HFFc6 (cell line): ENCODE measurements at places on chromosomes 11 and 22. TPM values are rescaled to one million over a fixed set of nuclear protein-coding genes. Genes with fewer than 3 reads are reported as not detected.

DNA sequence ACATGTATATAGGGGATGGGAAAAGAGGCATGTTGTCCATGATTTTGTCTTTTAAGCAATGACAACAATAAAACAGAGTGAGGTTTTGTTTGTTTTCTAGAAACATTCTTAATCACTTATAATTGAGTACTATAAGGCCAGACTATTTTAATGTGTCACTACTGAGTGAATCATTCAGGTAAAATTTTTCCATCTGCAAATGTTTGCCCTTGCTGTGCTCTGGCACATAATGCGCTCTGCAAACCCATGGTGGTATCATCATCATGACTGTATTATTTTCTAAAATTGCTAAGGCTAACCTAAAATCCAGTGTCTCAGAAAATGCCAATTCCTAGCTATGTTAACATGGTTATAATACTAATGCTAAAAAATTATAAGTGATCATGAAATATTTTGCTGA, 261.2 kb downstream of the CADM1 start:
- DNase-seq, result no peak

Gene DPAGT1
- total RNA-seq, result 41.1 to 51.4 TPM (median 47.4 TPM) in 3 replicates

DNA sequence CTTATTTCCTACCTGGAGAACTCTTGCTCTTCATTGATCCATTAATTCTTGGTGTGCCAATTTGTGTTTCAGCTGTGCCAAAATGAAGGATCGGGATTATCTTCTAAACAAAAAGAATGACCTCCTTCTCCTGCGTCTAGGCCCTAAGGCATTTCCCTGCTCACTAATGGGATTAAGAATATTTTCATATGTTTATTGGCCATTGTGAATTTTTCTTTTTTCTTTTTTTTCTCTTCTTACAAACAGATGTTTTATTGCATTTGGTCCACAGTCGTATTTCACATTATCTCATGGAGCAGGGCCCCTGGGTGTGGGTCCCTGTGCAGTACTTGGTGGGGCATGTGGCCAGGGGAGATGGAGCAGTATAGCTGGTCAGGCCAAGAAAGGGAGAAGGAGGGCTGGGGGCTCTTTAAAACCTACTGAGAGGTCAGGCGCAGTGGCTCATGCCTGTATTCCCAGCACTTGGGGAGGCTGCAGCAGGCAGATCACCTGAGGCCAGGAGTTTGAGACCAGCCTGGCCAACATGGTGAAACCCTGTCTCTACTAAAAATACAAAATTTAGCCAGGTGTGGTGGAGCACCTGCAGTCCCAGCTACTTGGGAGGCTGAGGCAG, 35.3 kb upstream of the HORMAD2 start:
- DNase-seq, result no peak

- no peak for DNase-seq
These were observed 43.0 kb downstream of the MMP20 start for GRCh38 chr11:102582140-102582539.

Gene ACRV1
- total RNA-seq, result not detected in 2 replicates

DNA sequence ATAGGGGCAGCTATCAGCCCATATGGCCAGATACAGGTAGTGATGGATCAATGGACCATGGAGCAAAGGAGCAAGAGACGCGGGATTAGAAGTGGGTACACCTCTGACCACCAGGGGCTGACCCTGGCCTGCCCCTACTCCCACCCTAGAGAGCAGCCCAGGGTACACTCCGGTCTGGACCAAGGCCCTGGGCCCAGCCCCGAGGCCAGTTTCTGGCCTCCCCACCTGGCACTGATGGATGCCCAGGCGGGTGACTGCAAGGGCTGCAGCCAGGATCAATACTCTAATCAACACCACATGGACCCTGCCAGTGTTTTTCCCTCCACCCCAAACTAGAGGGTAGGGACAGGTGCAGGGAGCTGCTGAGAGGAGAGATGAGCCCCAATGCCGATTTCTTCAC, 74.1 kb upstream of the NECTIN1 start:
- DNase-seq, result no peak

GRCh38 chr11:113338730-113339129, 24.3 kb downstream of the TTC12 start:
- no peak for DNase-seq

Gene RPL3
- 1,417 to 1,649 TPM (median 1,476 TPM) in 3 replicates for total RNA-seq

DNA sequence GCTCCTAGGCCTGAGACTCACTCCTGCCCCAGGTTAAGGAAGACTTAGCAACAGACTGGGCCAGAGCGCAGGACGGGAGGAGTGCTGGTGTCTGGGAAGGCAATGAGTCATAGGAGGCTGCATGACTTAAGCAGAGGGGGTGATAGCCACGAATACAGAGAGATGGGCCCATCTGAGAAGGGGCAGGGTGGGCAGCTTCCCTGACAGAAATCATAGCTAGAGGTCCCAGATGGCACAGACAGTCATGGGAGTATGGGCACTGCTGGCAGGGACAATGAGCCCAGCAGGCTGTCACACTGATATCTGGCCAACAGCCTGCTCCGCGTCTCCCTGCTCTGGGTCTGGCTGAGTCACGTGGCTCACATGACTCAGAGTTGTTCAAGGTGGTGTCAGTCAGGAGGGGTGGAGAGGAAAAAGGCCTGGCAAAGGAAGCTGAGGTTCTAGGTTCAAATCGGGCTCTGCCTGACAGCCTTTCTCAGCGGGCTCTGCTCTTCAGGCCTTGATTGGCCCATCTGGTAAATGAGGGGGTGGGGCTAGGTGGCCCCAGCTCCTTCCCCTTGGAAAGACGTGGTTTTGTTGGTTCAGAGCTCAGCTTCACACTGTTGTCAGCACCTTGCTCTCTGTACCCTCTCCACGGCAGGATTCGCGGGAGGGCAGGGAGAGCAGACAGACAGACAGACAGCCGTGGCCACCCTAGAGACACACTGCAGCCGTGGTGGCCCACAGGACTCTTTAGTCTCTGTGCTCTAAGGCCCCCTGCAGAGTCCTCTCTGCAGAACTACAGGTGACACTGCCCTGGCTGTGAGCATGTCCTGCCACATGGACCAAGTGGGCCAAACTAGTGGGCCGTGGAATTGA, 47.8 kb downstream of the DBX1 start:
- peak; percentile 86 for DNase-seq
